ENCODE measurements at places on chromosomes 5 and 9. TPM values are rescaled to one million over a fixed set of nuclear protein-coding genes. Genes with fewer than 3 reads are reported as not detected.
A peak's percentile ranks its signal among the peaks of the same experiment; 100 is the strongest.

Gene CKMT2
- total RNA-seq: not detected

Gene SPINK4
- total RNA-seq: not detected

Gene RALGDS
- total RNA-seq: 21.7 TPM

Gene SPINK6
- not detected for total RNA-seq

Gene GABRP
- total RNA-seq: not detected

Gene FOXD4L6
- total RNA-seq: not detected

Gene CDX1
- not detected for total RNA-seq

DNA sequence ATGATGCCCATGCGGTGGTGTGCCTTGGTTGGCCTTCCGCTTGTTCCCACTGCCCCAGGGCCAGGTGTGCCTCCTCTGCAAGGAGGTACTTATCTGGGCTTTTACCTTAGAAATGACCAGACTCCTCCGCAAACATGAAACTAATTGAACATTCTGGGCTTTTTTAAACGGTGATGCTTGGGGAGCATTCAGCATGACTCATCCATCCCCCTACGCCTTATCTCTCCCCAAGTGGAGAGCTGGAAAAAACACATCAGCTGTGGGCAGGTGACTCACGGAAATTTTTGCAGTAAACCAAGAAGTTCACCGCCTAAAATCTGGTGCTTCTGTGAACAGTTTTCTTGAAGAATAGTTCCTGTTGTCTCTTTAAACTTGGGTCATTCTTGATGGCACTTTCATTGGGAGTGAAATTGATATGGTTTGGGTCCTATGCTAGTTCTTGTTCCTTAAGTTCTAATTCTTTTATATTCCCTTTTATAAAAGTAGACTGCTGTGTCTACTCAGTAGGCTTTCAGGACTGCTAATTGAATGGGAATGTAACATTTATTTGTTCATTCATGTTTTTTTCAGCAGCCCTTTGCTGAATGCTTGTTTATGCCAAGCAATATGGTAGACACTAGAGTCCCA is 39.6 kb downstream of the SFXN1 start:
- peak overlapping the region; percentile 52 for H3K27ac ChIP-seq
- no peaks in the 10 kb centered on the region for H3K27me3 ChIP-seq
- H3K4me3 ChIP-seq: no peak overlapping the region
- peaks cover 10% of the 10 kb centered on the region for H3K4me1 ChIP-seq

- DNase-seq: peak; percentile 43
- no peaks in the 10 kb centered on the region for H3K27me3 ChIP-seq
- H3K4me1 ChIP-seq: no peaks in the 10 kb centered on the region
- H3K36me3 ChIP-seq: no peaks in the 10 kb centered on the region
- no peak overlapping the region for H3K4me3 ChIP-seq
Observed at GRCh38 chr5:9498541-9499497, 47.1 kb downstream of the SEMA5A start.

DNA sequence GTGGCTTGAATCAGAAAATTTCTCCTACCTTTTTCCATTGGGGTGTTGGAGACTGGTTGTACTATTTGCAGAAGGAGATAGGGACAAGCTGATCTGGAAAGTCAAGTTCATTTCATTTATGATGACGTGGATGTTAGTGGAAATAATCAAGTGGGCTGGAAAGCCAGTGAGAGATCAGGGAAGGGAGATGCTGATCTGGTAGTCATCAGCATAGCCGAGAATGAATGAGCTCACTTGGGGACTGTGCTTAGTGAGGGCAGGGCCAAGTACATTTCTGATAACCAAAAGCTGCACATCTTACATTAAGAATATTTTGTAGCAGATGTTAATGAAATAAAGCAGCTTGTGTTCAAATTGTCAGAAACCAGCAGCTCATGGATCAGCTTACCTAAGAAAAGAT is 12.1 kb downstream of the MAN2A1 start:
- peak; percentile 51 for DNase-seq
- peaks cover 4% of the 10 kb centered on the region for H3K36me3 ChIP-seq
- no peak overlapping the region for H3K27ac ChIP-seq
- H3K4me3 ChIP-seq: no peak overlapping the region

- peaks cover 5% of the 10 kb centered on the region for H3K27me3 ChIP-seq
- no peak overlapping the region for H3K4me3 ChIP-seq
- H3K27ac ChIP-seq: no peak overlapping the region
- H3K36me3 ChIP-seq: no peaks in the 10 kb centered on the region
Observed at GRCh38 chr5:59772206-59772605, 121.3 kb downstream of the PDE4D start.

- H3K4me1 ChIP-seq: peaks cover 13% of the 10 kb centered on the region
- no peak for DNase-seq
- H3K4me3 ChIP-seq: no peak overlapping the region
- H3K27me3 ChIP-seq: no peaks in the 10 kb centered on the region
- H3K36me3 ChIP-seq: no peaks in the 10 kb centered on the region
Observed at GRCh38 chr9:122477346-122477745, 380 bp downstream of the OR1J1 start.

DNA sequence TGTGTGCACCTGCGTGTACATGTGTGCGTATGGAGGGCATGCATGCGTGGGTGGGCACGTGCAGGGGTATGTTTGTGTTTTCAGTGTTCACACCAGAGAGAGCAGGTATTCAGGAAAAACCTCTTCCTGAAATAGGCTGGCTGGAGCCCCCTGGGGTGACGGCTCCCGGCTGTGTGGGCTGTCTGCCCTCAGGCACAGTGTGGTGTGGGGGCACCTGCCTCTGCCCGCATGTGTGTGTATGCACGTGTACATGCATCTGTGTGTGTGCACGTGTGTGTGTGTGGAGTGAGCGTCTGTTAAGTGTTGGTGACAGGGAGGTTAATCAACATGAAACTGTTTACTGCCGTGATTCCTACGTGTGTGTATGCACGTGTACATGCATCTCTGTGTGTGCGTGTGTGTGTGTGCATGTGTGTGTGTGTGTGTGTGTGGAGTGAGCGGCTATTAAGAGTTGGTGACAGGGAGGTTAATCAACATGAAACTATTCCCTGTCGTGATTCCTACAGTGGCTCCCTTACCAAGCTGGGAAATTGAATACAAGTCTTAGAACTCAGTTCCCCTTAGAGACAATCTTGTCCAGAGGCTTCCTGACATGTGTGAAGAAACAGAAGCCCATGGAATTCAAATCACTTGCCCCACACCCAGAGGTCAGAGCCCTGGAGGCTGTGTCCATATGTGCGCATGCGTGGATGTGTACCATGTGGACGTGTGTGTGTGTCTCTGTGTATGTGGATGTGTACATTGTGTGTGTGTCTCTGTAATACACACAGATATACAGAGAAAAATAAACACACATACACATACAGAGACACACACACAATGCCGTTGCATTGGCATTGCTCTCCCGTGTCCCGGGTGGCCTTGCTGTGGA is 372.4 kb upstream of the IRX4 start:
- DNase-seq: no peak
- no peaks in the 10 kb centered on the region for H3K27me3 ChIP-seq
- no peaks in the 10 kb centered on the region for H3K36me3 ChIP-seq
- H3K4me1 ChIP-seq: no peaks in the 10 kb centered on the region
- H3K4me3 ChIP-seq: no peak overlapping the region

DNA sequence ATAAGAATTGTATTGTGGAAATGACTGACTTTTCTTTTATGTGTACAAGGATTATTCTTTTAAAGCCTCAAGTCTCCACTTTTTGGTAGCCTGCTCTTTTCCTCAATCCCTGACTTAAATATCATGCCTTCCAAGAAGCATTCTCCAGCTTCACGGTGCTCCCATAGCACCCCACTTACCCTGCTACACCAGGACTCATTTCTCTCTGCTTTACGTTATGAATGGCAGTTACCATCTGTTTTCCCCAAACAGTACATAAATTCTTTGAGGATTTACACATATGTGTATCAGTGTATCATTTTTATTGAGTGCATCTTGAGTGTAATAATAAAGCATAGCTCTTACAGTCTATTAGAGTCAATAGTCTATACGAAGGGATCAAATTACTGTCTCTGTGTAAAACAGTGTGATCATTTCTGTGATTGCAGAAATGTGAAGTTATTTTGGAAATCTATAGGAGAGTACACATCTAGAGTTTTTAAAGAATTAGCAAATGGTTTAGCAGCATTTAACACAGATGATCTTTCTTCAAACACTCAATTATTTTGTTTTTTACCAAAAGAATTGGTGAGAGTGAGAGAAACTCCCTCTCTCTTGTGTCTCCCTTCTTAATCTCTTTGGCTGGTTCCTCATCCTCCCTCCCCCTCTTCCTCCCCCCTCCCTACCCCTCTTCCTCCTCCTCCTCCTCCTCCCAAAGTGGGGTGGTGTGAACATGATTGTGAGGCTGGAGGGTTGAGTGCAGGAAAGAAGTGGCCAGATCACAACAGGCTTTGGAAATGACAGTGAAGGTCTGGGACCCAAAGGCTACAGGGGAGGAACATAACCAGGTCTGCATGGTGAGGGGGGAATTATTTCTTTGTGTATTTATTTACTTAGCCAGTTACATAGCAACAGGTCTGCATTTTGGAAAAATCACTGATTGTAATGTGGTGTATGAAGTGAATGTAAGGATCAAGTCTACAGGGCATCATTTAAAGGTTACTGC is 27.6 kb upstream of the ECM2 start:
- no peaks in the 10 kb centered on the region for H3K36me3 ChIP-seq
- peaks cover 35% of the 10 kb centered on the region for H3K4me1 ChIP-seq

GRCh38 chr9:133327834-133328484 is 8.0 kb downstream of the SURF6 start:
- H3K36me3 ChIP-seq: peaks cover 11% of the 10 kb centered on the region
- no peak overlapping the region for H3K27ac ChIP-seq
- H3K27me3 ChIP-seq: no peaks in the 10 kb centered on the region

All from GM23248 (cell line).